ENCODE measurements at places on chromosomes 12 and 14.

- DNase-seq = no peak
Measured at GRCh38 chr12:121318121-121318520, 21.6 kb upstream of the CAMKK2 start.

DNA sequence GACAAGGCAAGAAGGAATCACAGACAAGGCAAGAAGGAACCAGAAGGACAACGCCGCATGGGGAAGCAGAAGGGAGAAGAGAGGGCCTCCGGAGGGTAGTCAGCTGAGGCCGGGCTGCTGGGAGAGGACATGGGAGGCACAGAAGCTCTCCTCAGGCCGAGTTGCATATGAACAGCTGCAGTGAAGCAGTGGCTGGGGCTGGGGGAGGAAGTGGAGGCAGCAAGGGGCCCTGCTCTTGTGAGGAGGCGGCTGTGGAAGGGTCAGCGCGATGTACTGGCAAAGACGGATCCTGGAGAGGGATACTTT, 22.0 kb upstream of the TMEM106C start:
- DNase-seq = no peak

GRCh38 chr14:103540821-103541708, 12.1 kb downstream of the TRMT61A start:
- no peak for DNase-seq

- DNase-seq = no peak
Measured at GRCh38 chr12:68521848-68522502, 88.7 kb upstream of the RAP1B start.

DNA sequence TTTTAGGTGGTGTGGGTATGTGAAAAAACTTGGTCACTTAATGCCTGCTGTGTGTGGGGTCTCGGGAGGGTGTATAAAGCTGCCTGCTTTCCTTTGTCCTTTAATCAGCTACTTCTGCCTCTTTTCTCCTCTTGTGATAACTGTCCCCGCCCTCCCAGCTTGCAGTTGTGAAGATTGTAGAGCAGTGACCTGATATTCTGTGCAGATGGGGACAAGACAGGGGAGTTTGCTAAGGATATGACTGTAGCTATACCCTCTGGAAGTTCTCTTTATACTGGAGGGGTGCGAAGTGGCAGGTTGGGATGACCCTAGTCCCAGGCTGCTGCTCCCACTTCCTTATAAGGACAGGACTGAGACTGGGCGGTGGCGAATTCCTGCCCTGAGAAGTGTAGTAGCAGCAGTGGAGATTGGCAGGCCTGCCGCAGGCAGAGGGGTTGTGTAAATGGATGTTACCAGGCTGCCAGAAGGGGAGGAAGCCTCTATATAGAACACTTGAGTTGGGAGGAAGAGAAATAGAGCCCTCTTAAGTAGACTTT, 835 bp downstream of the MYL6 start:
- peak; percentile 40 for DNase-seq

DNA sequence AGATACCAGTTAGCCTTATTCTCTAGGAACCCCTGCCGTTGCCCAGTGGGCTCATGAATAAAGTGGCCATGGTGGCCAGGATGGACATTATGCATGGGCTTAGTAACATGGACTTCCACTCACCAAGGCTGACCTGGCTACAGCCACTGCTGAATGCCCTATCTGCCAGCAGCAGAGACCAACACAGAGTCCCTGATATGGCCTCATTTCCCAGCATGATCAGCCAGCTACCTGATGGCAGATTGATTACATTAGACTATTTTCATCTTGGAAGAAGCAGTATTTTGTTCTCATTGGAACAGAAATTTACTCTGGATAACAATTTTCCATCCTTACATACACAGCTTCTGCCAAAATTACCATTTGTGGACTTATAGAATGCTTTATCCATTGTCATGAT, 16.2 kb upstream of the LPCAT3 start:
- no peak for DNase-seq
